ENCODE measurements at places on chromosomes 2 and 18.

DNA sequence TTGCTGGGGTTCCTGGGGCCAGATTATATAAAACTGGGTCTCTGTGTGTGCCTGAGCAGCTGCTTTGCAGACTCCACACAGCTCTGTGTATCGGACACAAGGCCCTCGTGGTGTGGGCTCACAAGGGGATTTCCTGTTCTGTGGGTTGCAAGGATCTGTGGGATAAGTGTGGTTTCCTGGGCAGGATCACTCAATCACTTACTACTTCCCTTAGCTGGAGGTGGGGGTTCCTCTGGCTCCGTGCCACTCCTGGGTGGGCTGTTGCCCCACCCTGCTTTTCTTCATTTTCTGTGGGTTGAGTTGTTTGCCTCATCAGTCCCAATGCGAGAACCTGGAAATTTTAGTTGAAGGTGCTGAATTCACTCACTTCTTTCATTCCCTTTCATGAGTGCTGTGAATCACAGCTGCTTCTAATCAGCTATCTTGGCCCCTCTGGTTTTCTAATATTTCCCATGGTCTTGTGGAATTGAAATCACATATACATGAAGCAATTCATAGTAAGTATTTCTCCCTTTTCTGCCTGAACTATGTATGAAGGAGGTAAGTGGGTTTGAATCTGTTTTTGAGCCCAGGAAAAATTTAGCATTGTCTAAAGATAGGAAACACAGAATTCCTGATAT, 196.3 kb downstream of the DCDC2C start:
- no peak for DNase-seq

DNA sequence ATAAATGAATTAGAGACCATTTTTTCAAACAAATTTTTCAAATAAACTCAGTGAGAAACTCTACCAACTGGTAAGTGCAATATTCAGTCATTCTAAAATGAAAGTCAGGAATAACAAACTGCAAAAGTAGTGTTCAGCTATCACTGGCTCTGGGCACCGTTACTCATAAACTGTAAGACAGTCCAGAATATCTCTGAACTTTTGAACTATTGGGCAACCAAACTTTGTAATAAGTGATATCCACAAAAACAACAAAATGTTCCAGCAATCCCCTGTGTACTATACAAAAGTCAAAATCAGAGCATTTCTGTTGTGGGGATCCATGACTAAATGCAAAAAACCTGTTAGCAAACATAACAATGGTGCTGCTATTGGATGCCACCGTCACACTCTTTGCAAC, 56.3 kb downstream of the SLC25A12 start:
- DNase-seq, result no peak

GRCh38 chr2:74548285-74548899, 5.3 kb downstream of the LOXL3 start:
- no peak for DNase-seq

DNA sequence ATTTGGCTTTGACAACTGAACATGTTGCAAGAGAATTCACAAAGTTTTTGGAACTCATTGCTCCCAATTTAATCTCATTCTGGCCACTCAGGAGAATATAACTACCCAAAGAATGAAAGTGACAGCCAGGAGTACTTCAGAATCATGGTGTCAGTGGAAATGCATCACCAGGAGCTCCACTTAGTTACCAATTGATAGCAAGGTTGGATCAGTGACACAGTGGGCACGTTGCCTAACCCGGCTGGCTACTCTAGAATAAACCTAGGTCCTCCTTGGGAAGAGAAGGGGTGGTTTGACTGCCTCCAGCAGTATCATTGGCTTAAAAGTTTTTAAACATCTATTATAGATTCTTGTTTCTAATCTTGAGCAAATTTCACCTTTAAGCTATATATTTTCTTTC, 40.0 kb upstream of the LRP1B start:
- no peak for DNase-seq

DNA sequence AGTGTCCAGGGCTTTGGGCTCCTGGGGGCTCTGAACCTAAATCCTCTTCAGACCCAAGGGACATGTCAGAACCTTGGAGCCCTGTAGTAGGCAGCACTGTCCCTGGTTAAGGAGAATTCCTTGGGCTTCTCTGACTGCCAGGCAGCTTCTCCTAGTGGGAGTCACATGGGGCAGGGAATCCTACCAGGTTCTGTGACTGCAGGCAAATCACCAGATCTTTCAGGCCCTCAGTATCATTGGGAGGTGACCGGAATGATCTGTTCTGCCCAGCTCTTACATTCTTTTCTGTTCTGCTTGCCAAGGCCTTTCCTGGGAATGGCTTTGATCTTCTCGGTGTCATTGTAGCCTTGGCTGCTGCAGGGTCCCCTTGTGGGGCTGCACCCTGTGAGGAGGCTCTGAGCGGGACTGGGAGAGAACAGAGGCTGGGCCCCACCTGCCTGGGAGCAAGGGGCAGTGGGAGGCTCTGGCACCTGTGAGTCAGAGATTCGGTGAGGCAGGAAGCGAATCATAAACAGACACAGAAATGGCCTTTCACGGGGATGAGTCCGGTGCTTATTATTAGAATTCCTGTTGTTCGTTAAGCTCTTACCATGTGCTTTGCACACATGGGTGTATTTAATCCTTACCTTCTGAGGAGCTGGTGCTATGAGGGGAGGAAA, 14.1 kb downstream of the CEP68 start:
- no peak for DNase-seq

All from HuH-7 (cell line).